ENCODE measurements at places on chromosomes 5 and 9.
A peak's percentile ranks its signal among the peaks of the same experiment; 100 is the strongest.

DNA sequence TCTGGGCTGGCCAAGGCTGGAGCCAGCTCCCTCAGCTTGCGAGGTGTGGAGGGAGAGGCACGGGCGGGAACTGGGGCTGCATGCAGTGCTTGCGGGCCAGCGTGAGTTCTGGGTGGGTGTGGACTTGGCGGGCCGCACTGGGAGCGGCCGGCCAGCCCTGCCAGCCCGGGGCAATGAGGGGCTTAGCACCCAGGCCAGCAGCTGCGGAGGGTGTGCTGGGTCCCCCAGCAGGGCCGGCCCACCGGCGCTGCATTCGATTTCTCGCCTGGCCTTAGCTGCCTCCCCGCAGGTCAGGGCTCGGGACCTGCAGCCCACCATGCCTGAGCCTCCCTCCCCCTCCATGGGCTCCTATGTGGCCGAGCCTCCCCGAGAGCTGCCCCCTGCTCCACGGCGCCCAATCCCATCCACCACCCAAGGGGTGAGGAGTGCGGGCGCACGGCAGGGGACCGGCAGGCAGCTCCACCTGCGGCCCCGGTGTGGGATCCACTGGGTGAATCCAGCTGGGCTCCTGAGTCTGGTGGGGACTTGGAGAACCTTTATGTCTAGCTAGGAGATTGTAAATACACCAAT, 302.6 kb upstream of the ADAMTS16 start:
- no peak for DNase-seq

DNA sequence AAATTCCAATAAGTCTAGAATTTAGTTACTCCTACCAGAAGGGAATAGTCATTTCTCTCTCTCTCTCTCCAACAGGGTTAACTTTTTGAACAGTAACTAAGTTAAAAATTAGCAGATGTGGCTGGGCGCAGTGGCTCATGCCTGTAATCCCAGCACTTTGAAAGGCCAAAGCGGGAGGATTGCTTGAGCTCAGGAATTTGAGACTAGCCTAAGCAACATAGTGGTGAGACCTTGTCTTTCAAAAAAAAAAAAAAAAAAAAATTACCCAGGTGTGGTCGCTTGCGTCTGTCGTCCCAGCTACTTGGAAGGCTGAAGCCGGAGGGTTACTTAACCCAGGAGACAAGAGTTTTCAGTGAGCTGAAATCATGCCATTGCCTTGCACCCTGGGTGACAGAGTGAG, 639.7 kb downstream of the PTPRD start:
- no peak for DNase-seq

DNA sequence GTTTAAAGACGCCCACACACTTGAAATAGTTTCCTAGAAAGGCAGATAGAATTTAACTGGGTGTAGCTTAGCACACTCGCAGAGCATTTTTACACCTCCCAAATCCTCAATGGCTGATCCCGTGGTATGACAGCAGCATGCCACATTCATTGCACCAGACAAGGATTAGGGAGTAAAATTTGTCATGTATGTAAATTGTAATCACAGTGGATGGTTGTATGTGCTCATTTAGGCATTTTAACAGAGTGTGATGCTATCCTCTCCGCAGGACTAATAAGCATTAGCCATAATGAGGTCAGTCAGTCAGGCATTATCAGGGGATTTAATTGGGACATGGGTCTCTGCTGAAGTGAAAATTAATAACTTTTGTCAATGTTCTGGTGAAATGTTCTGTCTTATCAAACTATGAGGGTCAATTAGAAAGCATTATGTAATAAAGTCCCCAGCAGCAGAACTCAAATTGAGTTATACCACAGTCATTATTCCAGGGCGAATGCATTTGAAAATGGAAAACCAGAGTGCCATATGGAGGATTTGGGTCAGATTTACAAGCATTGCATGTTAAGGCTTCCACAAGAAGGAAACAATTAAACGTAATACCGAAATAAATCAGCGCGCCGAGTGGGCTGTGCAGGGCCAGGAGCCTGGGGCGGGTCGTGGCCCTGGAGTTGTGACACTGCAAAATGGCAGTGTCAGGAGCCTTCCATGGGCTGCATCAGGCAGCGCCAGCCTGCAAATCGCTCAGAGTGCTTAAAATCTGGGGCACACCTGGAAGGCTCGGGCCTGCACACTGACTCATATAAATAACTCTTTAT, 602.2 kb downstream of the BNC2 start:
- DNase-seq = no peak

DNA sequence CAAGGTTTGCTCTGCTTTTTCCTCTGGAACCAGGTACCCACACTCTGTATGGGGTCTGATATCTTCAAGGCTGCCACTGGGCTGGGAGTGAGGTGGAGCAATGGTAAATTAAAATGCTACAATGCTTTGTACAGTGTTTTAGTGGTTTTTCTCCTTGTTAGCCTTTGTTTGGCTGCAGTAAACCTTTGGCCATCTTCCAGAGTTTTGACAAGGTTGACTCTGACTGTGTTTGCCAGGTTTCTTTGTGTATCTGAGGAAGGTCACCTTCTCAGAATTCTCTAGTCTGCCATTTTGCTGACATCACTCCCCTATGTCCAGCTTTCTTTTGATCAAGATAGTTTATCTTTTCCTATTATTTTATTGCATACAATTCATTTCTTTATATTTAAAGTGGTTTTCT, 11.2 kb downstream of the SPATA31D1 start:
- DNase-seq = no peak

GRCh38 chr9:137302449-137303150, 529 bp upstream of the NRARP start:
- no peak for DNase-seq

GRCh38 chr5:61720829-61721228, 388.8 kb downstream of the ZSWIM6 start:
- DNase-seq = no peak

DNA sequence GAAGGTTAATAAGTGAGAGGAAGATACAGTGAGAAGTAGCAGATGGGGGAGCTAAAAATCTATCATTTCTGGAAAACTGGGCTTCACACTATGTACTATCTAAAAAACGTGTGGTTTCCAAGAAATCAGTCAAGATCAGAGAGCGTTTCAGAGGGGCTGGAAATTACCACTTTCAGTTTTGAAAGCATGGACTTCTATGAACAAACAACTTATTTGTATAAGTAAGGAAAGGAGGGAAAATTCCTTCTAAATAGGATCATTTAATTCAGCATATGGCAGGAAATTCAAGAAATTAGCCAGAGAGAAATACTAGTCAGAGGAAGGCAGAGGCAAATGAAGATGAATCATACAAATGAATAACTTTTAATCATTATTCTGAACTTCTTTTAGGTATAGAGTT, 11.3 kb downstream of the TNC start:
- no peak for DNase-seq

DNA sequence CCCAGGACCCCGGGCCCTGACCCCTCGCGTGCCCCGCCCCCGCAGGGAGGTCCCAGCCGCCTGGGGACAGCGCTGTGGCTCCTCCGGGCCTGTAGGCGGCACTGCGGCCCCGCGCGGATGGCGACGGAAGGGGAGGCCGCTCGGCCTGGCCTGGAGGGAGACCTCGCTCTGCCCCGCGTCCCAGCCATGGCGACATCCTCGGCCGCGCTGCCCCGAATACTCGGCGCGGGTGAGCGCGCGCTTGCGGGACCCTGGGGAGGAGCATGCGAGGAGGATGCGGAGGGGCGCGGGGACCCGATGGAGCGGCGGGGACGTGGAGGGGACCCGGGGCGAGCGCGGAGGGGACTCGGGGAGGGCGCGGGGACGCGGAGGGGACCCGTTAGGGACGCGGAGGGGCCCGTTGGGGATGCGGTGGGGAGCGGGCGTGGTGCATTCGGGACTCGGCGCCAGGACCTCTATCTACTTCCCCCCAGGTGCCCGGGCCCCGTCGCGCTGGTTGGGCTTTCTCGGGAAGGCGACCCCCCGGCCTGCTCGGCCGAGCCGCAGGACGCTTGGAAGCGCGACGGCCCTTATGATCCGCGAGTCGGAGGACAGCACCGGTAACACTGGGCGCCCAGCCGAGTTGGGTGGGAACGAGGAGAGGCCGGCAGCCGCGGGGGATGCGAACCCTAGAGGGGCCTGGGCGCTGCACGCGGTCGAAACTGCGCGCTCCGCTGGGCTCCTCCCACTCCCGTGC, at the start of gene MRPS2:
MRPS2 (plus strand) TSS at position 158 of the 736 bp plus-strand sequence; CDS start at position 187, 29 bp downstream.
- DNase-seq = peak; percentile 96

GRCh38 chr5:172943283-172943841, 15.9 kb upstream of the RPL26L1 start:
- DNase-seq = no peak

DNA sequence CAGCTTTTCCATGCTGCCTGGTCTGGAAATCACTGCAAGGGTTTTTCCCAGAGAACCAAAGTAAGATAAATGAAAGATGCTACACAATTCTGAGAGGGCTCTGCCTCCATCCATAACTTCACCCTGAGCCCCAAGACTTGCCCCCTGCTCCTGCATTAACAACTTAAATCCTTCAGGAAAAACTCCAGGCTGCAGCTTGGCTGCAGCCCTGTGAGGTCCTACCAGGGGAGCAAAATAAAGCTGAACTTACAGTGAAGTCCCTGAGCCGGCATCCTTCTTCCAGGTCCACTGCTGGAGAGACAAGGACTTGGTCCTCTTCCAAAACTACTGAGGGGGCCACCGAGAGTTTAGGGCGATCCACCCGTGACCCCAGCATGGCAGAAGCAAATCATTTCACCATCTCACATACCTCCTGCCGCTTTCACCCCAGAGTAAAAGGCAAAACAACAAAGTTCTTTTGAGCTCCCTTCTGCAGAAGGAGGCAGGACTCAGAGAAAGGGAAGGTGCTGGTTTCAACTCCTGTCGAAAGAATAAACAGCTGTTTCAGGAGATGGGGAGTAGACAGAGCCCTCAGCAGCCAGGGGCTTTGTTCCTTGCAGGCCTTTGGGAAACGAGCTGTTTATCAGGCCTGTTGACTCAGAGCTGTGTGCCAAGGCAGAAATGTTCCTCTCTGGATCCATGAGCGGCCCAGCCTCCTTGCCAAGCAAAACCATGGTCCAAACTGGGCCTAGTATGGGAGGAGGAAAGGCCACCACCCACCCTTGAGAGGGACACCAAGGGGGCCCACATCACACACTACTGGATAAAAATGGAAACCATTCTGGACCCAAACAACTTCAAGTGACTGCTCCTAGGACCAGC, 20.6 kb downstream of the GGTA1 start:
- no peak for DNase-seq

- DNase-seq = no peak
Measured at GRCh38 chr5:4716781-4717180, 423.3 kb upstream of the ADAMTS16 start.

DNA sequence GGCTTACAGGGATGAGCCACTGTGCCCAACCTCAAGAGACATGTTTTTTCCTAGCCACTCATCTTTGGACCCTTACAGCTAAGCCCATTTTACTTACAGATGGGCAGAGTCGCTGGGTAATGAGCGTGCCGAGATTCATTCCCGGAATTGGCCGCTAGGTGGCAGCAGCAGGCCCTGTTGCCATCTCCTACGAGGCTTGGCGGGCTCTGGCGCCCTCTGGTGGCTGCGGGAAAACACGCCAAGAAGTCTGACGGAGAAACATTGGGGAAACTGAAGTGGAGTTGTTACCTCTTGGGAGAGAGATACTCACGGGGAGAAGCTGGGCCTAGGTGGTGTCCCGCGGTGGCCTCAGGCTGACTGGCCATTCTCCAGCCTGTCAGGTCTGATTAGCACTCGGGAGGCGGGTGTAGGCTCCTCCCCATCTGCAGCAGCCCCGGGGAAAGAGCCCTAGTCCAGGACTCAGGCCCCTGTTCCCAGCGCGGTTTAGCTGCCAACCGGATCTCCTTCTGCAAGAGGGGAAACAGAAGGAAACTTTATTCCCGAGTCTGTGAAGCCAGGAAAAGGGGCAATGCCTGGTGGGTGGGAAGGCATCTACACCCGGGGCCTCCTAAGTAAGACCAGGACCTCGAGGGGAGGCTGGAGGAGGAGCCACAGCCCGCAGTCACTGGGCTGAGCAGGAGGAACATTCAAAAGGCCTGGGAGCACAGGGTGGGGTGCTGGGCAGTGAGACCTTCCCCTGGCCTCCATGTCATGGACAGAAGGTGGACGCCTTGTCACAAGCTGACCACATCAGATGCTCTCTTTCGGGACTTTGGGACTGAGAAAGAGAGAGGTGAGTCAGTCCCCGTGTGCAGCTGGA, 9.7 kb downstream of the PTGES2 start:
- DNase-seq = peak; percentile 93

DNA sequence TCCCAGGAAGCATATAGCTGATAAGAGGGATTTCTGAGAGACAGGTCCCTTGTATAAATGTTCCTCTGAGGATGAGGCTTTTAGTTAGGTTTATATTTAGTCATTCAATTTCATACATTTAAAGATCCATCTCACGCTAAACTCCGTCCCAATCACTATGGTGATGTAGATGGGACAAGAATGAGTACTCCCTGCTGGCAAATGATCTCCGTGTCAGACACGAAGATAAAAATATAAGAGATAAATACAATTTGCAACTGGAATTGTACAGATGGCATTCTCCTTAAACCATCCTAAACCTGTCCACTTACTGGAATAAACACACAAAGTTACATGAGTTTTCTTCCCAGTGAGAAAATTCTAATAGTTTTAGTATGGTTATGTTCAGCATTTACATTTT, 233.0 kb downstream of the PRR16 start:
- no peak for DNase-seq

GRCh38 chr5:146564007-146564762, 48.2 kb upstream of the GPR151 start:
- no peak for DNase-seq

GRCh38 chr9:127805620-127806019, 2.9 kb downstream of the FPGS start:
- DNase-seq = no peak

DNA sequence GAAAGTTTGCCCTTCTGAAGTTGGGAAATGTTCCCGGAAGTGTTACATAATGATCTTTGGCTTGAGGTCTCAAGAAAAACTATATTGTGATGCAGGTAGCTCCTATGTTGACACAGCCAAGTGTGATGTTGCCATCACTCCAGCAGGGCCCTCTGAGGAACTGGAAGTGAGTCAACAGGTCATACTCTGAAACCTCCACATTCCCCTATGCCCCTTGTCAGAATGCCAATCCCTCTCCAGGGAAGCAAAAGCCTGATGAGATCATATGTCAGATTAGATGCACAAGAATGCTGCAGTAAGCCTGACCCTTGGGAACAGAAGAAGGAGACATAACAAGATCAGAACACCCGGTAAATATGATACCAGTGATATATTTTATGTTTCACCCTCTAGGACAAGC, 66.8 kb upstream of the ITGA2 start:
- DNase-seq = no peak

All from GM13976 (cell line).